ENCODE measurements at places on chromosomes 6 and 20.

DNA sequence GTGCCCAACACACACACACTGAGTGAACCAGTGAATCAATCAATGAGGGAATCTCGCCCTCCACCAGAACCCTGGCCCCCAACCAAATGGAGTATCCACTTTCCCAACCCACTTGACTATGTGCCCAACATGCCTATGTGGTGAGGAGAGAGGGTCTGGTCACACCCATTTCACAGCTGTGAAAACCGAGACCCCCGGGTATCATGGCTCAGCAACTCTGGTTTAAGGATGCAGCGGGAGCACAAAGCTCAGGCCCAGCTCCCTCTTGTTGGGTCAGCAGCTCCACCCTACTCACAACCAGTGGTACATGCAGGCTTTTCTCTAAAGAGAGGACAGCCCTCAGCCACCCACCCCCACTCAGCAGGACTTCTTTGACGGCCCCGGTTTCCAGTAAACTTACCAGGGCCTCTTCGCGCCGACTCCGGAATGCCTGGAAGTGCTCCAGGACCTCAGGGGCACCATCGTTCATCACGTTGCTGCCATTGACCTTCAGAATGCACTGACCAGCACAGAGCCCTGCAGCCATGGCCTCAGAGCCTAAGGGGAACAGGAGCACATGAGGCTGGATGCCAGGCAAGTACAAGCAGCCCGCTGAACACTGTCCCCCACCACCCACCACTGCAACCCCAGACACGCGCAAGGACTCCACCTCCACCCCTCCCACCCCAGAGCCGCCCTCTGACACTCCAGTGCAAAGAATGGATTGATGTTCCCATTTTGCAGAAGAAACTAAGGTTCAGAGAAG lies 174.7 kb downstream of the PREX1 start:
- DNase-seq = no peak

- DNase-seq = no peak
Observed at GRCh38 chr20:44597930-44598329, 15.6 kb downstream of the PKIG start.

DNA sequence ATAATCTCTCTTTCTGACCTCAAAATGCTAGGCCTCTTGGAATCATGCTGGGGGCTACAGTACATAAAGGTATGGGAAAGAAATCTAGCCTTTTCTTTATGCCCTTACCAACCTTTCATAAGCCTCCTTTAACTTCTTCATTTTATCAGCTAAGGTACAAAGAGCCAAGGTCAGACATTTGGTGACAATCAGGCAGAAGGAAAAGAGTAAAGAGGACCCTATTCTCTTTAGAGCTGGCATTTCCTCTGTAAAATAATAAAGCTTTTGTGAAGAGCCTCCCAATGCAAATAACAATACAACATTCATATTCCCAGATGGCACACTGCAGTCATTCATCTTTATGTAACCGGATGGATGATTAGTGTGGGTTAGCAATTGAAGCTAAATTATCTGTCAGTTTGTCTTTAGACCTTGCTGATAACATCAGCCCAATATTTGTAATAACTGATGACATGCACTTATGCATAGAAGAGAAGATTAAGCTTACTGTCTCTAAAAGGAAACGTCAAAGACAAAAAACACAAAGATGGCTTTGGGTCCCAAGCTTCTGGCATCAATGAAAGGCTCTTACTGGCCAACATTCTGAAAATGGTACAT lies 163.1 kb downstream of the IBTK start:
- no peak for DNase-seq

- DNase-seq = peak; percentile 27
Observed at GRCh38 chr20:20897922-20898321, 185.5 kb upstream of the RALGAPA2 start.

DNA sequence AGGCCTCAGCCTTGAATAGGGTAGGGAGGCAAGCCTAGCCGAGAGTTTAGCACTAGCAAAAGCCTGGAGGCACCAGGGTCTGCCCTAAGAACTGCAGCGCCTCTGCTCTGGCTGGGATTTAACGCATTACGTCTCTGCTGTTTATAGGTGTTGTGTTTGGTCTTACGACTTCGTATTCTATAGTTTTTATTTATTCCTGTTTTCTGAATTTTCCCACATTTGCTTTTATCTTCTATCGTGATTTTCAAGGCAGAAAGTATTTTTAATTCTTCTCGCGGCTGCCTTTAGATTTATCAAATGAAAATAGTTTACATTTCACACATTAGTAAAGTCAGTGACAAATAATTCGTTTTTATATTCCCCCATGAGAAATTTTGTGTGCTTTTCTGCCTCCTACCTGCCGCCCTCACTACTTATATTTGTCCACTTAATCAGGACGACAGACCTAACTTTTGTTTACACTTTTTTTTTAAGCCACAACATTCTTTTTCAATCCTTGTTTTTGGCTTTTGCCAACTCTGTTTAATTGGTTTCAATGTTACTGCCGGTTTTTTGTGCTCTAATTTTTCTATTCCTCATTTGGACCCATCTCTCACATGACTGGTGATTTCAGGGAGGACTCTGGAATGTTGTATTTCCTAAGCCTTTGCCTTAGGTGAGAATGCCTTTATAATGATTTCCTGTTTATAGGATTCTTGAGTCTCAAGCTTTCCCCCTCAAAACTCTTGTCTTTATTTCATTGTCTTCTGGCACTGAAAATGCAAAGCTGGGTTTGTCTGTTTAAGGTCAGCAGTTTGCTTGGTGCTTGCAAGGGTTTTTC lies 1.3 kb upstream of the LZTS3 start:
- peak; percentile 63 for DNase-seq

DNA sequence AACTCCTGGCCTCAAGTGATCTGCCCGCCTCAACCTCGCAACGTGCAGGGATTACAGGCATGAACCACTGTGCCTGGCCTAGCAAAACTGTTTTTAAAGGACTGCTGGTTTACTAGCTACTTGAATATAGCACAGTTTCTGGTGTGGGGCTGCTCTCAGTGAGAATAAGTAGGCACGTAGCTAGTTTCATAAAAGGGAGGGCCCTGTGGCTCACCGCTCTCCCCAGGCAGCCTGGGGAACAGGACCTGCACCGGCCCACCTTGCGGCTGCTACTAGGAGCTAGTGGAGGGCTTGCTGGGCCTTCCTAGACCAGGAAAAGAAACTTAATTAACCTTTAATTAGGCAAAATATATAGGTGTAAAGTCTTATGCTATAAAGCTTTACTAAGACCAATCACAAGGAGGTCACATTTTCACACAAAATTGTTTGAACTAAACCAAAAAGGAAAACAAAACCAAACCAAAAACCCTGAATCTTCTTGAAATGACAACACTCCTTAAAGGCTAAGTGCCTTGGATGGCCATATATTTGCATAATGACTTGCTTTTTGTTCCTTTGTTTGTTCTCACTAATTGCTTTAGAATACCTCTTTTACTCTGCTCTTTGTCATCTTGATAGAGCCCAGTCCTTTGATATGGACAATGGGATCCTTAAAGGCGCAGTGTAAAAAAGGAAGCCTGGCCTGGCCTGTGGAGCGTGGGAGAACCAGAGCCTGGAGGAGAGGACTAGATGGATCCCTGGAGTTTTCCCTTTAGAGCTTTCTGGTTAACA lies 69.5 kb upstream of the SAMD5 start:
- DNase-seq = peak; percentile 75

GRCh38 chr20:63188159-63188442 lies 27.8 kb downstream of the YTHDF1 start:
- no peak for DNase-seq

DNA sequence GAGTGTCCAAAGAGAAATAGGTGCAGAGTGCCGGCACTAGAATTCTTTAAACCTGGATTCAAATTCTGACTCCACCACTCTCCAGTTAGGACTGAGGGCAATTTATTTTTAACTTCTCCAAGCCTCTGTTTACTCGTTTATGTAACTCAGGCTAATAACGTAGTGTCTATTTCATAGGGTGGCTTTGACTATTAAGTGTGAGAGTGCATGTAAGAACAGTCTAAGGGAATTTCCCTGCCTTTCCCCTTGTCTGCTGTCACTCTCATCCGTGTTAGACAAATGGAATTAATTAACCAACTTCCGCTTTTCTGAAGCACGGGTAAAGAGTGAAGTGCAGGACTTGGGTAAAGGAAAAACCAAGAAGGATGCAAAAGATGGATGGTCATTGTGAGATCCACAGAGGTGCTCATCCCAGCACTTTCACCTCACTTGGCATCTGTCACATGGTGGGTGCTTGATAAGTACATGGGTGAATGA lies 4.1 kb upstream of the ZKSCAN8 start:
- no peak for DNase-seq
